ENCODE measurements at places on chromosomes 11 and 22.

- DNase-seq: peak; percentile 10
These were observed 98.3 kb upstream of the CHRM4 start for GRCh38 chr11:46489656-46490560.

DNA sequence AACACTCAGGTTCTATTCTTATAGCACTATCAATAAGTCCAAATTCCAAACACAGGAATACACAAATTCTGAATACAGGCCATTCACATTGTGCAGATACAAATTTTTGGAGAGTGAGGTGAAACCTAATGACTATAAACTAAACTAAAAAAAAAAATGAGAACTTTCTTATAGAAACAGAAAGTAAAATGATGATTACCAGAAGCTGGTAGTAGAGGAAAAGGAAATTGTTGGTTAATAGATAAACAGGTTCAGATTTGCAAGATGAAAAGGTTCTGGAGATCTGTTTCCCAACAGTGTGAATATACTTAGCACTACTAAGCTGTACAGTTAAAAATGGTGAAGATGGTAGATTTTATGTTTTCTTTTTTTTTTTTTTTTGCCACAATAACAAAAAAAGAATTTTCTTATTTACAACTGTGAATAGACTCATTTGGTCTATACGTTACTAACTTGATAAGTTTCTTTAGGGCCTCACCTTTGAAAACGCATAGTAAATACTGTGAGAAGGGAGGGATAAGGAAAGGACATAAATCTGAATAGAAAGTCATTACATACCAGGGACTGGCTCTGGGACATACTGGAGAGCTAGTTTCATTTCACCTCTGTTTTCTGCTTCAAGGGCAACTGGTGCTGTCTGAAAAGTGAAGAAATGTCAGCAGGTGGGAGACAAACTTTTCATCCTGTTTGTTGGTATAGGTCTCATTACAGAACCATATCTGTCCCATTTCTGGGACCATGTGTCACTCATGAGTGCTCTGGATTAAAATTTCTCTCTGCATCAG lies 14.2 kb upstream of the CCDC89 start:
- DNase-seq: no peak

DNA sequence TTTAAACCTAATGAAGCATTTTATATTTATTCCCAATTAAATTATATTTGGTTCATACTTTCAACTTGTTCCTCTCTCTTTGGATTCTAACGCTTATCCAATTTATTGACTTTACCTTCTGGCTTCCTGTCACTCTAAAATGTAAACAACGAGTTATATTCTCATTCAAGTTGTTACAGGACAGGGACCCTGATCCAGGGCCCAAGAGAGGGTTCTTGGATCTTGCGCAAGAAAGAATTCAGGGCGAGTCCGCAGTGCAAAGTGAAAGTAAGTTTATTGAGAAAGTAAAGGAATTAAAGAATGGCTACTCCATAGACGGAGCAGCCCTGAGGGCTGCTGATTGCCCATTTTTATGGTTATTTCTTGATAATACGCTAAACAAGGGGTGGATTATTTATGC lies 405.6 kb upstream of the API5 start:
- DNase-seq: no peak

GRCh38 chr11:120235024-120235628 lies 4.8 kb upstream of the POU2F3 start:
- DNase-seq: peak; percentile 69

GRCh38 chr11:128704517-128704916 lies 10.6 kb downstream of the FLI1 start:
- DNase-seq: no peak

- no peak for DNase-seq
These were observed 2.7 kb downstream of the PITPNM1 start for GRCh38 chr11:67502328-67502979.

- no peak for DNase-seq
These were observed 100.0 kb downstream of the AMBRA1 start for GRCh38 chr11:46493791-46494190.

DNA sequence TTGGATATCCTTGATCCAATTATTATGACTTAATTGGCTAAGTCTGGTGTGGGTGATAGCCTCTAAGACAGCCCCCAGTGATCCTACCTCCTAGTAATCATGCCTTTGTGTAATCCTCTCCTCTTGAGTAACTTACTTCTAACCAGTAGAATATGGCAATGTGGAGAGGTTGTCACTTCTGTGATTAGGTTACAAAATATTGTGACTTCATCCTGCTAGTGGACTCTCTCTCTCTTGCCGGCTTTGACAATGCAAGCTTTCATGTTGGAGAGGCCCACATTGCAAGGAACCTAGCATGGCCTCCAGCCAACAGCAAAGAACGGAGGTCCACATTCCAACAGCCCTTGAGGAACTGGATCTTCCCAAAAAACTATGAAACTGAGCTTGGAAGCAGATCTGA lies 19.5 kb downstream of the YPEL4 start:
- no peak for DNase-seq

DNA sequence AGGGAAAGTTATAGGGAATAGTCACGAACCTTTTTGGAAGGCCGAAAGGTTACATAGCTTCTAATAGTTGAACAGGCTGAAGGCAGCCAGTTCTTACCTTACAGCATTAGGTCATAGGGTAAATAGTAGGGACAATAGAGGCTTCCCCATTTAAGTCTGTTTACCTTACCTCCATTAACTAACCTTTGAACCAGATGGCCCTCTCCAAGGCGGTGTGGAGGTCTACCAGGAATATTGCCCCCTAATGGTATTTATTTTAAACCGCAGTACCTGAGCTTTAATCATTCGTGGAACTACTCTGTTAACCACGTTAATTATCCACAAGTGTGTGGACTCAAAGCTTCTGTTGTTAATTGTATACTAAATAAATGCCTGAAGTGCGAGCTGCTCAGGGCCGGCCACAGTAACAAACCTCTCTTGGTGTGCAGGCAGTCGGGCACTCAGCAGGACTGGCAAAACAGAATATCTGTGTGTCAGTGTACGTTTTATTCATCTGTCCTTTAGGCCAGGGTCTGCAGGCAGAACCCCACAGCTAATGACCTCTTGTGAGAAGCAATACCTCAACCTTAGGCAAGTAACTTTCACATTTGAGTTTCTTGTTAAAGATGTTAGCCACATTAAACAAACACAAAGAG lies 81.7 kb downstream of the PRCP start:
- DNase-seq: no peak

- no peak for DNase-seq
These were observed 65.6 kb upstream of the SHISAL1 start for GRCh38 chr22:44378380-44378779.

- DNase-seq: no peak
These were observed 1078.0 kb downstream of the NTM start for GRCh38 chr11:132448334-132448995.

- DNase-seq: no peak
These were observed 532 bp downstream of the BET1L start for GRCh38 chr11:206526-207207.

DNA sequence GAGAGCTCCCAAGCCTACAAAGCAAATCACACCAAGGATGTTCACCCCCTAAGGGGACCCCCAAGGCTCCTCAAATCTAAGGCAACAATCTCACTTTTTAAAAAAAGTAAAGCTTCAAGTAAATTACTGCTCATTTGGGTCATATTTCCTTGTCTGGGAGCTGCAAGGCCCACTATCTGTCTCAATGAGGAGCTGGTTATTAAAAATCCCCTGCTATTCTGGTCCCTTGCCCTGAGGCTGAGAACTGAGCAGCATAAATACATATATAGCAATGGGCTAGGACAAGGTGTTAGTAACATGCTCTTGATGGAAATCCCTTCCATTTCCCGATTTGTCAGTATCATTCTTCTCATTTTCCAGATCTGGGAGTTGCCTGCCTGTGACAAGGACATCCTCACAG lies 119.2 kb downstream of the ETS1 start:
- no peak for DNase-seq

GRCh38 chr11:47411884-47412746 lies 3.7 kb downstream of the SLC39A13 start:
- peak; percentile 60 for DNase-seq

DNA sequence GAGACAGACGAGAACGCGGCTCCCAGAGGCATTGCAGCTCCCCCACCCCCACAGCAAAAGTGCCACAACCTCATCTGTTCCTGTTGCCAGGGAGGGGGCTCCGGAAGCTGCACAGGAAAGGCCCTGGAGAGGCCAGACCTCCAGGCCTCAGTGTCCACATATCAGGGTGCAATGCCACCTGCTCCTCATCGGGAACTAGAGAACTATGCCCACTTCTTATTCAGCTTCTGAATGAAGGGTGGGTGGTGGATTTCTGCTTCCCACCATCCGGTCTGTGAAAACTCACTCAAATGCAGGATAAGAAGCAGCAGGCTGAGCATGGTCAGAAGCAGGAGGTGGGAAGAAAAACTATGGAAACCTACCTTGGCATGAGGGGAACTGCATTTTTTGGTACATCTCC lies 105.9 kb downstream of the MED15 start:
- no peak for DNase-seq

GRCh38 chr11:118200497-118200896 lies 24.1 kb upstream of the SCN2B start:
- no peak for DNase-seq

DNA sequence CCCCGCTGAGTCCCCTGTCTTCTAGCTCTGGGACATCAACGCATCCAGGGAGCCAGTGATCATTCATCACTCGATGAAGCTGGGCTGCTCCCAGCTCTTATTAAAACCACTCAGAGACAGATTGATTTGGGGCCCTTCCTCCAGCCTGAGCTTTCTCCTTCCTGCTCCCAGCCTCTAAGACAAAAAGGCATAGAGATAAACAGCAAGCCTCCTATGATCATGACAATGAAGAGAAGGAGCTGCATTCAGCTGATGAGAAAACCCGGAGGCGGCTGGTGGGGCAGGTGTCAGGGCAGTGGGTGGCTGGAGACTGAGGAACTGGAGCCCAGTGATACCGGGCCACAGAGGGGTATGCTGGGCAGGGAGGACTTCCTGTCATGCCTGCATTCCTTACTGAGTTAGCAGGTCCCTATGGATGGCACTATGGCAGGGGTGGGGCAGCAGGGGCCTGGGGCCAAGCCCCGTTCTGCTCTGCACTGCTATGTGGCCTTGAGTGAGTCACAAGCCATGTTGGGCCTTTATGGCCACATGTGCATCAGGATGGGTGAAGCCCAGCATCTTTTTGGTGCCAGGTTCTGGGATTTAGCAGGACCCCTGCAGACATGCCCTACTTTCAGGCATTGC lies 20.2 kb downstream of the PVALB start:
- no peak for DNase-seq

DNA sequence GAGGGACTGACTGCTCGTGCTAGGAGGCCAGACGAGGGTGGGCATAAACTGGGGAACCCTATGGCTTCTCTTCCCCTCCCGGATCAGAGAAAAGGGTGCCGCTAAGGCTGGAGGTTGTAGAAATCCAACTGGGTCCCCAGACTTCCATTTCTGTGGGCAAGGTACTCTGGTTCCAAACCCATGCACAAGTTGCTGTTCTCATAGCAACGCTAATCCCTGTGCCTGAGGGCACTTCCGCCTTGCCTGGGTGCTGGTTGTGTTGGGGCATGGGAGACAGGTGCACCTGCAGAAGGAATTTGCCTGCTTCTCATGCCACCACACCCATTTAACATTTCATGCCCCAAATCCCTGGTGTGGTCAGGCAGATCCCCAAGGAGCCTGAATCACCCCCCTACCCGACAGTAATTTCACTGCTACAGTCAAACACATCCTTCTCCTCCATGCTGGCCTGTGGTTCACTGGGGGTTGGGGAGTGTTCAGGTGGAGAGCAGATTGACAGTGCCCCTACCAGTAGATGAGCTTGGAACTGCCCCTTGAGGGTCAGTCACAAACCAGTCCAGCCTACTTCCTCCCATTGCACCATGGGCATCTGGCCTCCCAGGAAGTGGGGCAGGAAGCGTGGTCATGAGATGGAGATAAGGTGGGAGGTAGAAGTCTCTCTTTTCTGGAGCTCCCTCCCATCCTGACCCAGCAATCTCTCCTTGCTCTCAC lies 1.2 kb downstream of the C2CD2L start:
- DNase-seq: peak; percentile 40

All from activated naive CD8-positive, alpha-beta T cell treated with anti-CD3 and anti-CD28 coated beads for 36 hours (primary cell).